Psoas muscle (tissue), 8 donors: ENCODE measurements at places on chromosomes 5 and 9. TPM values are rescaled to one million over a fixed set of nuclear protein-coding genes. Genes with fewer than 3 reads are reported as not detected.

LSM11 gene
- total RNA-seq = 1.7 TPM

PRRX2 gene
- total RNA-seq = 0.27 TPM

GRCh38 chr5:125338440-125339174, 592.2 kb upstream of the ZNF608 start:
- H3K36me3 ChIP-seq = no peaks in the 10 kb centered on the region
- DNase-seq = no peak
- H3K4me3 ChIP-seq = no peak overlapping the region
- H3K27ac ChIP-seq = no peak overlapping the region
- H3K4me1 ChIP-seq = no peaks in the 10 kb centered on the region

DNA sequence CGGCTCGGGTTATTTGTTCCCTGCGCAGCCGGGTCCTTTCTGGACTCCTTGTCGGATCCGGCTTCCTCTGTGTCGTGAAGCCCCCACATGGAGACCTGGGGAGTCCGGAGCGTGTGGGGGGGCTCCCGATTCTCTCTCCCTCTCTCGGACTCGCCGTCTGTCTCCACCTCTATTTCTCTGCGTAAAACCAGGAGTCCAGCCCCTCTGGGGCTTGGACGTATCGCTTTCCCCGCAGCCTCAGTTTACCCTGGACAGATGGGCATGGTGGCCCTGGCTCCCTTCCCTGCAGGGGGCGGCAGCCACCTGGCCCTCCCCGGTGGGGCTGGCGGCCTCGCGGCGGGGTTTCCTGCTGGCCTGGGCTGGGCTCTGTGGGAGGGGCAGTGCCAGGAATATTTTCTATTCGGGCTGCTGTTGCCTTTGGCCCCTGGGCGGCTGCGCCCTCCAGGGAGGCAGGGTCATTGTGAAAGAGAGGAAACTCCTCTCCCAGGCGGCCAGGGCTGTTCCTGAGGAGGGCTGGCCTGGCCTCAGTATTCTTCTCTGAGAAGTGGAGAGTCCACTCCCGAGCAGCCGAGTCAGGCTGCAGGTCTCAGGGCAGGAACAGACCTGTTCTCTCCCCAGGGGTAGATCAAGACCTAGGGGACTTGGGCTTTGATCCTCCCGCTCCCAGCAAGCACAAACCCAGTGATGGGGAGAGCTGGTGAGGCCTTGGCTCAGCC, 665 bp downstream of the ASS1 start:
- peak; percentile 69 for DNase-seq
- peaks cover 3% of the 10 kb centered on the region for H3K27me3 ChIP-seq
- peaks cover 24% of the 10 kb centered on the region for H3K4me1 ChIP-seq
- peak overlapping the region; percentile 75 for H3K27ac ChIP-seq

DNA sequence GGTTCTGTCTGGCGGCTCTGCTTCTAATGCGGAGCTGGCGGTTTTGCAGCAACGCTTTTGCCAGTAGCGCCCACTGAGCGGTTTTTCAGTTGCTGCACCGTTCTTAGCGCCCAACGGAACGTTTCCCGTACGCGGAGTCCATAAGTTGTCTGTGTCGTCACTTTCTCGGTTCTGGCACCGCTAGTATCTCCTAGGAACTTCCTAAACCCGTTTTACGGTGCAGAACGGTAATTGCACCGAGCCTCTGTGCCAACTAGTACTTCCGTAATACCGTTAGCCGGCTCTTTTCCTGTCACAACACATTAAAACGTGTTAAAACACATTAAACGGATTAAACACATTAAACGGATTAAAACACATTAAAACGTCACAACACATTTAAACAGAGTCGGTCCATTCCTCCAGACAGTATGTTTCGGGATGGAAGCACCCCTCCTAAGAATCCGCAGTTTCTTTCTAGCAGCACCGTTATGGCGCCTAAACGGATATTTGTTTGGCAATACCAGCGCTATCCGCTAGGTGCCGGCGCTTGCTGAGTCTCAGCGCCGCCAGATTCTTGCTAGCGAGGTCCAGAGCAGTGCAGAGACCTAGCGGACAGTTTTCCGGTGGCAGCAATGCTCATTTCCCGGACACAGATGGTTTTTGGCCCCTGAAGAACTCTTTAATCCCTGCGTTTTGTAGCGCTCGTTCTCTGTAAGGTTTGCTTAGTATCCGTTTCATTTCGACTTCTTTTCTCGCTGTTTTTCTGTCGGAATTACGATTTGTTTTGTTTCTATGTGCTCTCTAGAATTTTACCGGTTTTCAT, 45.4 kb downstream of the ANXA2R start:
- H3K27ac ChIP-seq = peak overlapping the region; percentile 86
- DNase-seq = peak; percentile 86
- H3K27me3 ChIP-seq = peaks cover 6% of the 10 kb centered on the region

BTNL3 gene
- not detected for total RNA-seq

DNA sequence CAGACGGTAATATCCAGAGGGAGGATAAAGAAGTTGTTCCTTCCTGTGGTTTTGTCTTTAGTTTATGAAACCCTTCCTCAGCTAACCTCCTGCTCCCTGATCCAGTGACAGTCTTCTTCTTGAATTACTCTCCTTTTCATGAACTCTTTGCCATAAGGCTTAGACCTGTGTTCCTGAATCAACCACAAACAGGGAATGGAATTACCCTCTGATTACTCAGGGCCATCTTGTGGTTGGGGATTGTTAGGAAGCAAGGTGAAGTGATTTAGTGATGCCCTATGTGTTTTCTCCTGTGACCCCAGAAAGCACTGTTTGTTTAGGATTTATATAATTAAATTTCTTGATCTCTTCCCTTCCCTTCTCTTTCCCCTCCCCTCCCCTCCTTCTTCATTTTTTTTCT, 409.1 kb downstream of the TAF11L14 start:
- no peak for DNase-seq
- H3K27me3 ChIP-seq = no peaks in the 10 kb centered on the region
- H3K36me3 ChIP-seq = no peaks in the 10 kb centered on the region

DNA sequence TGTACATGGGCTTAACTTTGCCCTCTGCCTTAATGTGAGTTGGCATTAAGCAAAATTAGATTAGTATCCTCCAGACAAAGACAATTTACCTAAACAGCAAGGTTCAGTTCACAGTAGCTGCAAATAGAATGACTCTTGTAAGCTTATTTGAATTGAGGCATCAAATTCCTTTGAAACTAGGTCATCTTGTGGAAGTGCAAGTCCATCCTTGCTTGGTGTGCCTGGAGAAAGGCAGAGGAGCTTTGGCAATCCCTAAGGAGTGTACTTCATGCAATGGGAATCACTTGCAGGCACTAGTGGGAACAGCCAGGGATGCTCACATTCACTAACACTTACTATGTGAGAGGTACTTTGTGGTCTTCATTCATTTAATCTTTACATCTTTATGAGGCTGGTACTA, 118.3 kb downstream of the DRD1 start:
- no peaks in the 10 kb centered on the region for H3K36me3 ChIP-seq
- no peaks in the 10 kb centered on the region for H3K4me1 ChIP-seq
- H3K4me3 ChIP-seq = no peak overlapping the region
- no peak for DNase-seq
- no peak overlapping the region for H3K27ac ChIP-seq
- no peaks in the 10 kb centered on the region for H3K27me3 ChIP-seq

- H3K27me3 ChIP-seq = no peaks in the 10 kb centered on the region
- DNase-seq = no peak
- H3K4me3 ChIP-seq = no peak overlapping the region
Observed at GRCh38 chr5:116652903-116653302, 78.3 kb upstream of the SEMA6A start.

PCDHGC4 gene
- total RNA-seq = 0.36 TPM

GRCh38 chr9:81898851-81899250, 29.4 kb upstream of the SPATA31D4 start:
- H3K27ac ChIP-seq = no peak overlapping the region
- H3K4me3 ChIP-seq = no peak overlapping the region
- no peaks in the 10 kb centered on the region for H3K36me3 ChIP-seq
- DNase-seq = no peak

- no peak overlapping the region for H3K27ac ChIP-seq
- no peaks in the 10 kb centered on the region for H3K27me3 ChIP-seq
- no peak for DNase-seq
- H3K36me3 ChIP-seq = peaks cover 82% of the 10 kb centered on the region
Observed at GRCh38 chr9:92315456-92315855, 9.7 kb downstream of the NOL8 start.

TENT4A gene
- total RNA-seq = 15.6 TPM

PCDHGA3 gene
- 1.9 TPM for total RNA-seq
